Breast epithelium (tissue), 4 donors: ENCODE measurements at places on chromosomes 4 and X.

GRCh38 chrX:11460347-11460746 lies 167.1 kb downstream of the AMELX start:
- H3K27me3 ChIP-seq = no peaks in the 10 kb centered on the region
- no peak for DNase-seq
- no peak overlapping the region for H3K4me3 ChIP-seq
- no peaks in the 10 kb centered on the region for H3K36me3 ChIP-seq

GRCh38 chrX:110086916-110087484 lies 84.1 kb downstream of the TMEM164 start:
- H3K4me1 ChIP-seq = no peaks in the 10 kb centered on the region
- H3K36me3 ChIP-seq = no peaks in the 10 kb centered on the region
- no peak for DNase-seq
- no peak overlapping the region for H3K27ac ChIP-seq
- H3K4me3 ChIP-seq = no peak overlapping the region

DNA sequence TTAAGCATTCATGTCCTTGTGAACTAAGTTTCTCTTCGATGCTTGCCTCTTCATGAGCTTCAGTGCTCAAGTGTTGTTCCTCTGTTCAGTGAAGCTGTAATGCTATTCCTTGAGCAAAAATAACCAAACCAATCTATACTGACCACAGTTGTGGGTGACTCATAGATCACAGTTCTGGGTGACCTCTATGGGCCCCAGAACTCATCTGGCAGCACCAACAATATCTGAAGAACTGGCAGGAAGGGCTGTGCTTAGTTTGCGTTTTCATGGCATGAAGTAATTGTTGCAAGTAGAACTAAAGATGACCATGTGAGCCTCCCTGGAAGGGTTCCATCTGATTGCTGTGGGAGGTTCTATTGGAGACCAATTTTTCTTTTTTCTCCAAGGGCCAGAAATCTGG lies 106.2 kb downstream of the CCNG2 start:
- H3K4me1 ChIP-seq = no peaks in the 10 kb centered on the region
- no peak overlapping the region for H3K4me3 ChIP-seq
- H3K27me3 ChIP-seq = no peaks in the 10 kb centered on the region
- H3K36me3 ChIP-seq = no peaks in the 10 kb centered on the region
- H3K27ac ChIP-seq = no peak overlapping the region
- DNase-seq = no peak

DNA sequence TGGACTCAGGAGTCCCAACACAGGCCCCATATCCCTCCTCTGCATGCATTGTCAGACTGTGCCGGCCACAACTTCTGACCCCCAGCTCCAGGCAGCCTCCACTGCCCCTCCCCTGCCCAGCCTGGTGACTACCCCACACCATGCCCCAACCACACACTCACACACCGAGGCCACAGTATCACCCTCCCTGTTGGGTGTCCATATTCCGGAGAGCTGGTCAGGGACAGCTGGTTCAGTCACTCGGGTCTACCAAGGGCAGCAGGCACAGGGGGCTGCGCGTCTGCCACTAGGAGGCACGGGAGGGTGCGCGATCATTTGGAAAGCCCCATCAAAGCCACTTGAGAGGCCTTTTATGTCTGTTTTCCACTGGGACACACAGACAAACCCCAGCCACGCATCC lies 26.3 kb downstream of the CCNQ start:
- no peaks in the 10 kb centered on the region for H3K27me3 ChIP-seq
- no peak overlapping the region for H3K27ac ChIP-seq
- no peaks in the 10 kb centered on the region for H3K36me3 ChIP-seq
- no peaks in the 10 kb centered on the region for H3K4me1 ChIP-seq
- no peak overlapping the region for H3K4me3 ChIP-seq

DNA sequence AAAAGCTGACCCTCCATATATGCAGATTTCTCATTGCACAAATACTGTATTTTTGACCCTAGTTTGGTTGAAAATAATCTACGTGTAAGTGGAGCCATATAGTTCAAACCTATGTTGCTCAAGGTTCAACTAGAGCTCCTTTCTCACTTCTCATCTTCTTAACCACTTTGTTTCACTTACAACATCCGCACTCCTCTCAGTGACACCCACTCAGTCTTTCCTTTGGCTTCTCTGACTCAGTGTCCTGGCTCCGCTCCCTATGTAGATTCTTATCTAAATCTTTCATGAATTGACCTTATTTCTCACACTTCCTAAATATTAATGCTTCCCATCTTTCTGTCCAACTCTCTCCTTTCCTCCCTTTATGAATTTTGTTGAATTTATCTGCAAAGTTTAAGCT lies 32.9 kb upstream of the DKK2 start:
- no peak overlapping the region for H3K4me3 ChIP-seq
- no peaks in the 10 kb centered on the region for H3K27me3 ChIP-seq
- no peak for DNase-seq

DNA sequence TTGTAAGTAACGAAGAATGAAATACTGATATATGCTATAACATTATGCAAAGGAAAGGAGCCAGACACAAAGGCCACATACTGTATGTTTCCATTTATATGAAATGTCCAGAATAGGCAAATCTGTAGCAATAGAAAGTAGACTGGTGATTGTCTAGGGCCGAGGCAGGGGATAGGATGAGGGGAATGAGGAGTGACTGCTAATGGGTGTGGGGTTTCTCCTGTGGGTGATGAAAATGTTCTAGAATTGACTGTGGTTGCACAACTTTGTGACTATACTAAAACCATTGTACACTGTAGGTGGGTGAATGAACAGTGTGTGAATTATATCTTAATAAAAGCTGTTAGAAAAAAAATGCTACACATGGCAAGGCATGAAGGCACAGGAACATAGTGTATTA lies 19.9 kb upstream of the SUPT20HL1 start:
- DNase-seq = no peak
- H3K27me3 ChIP-seq = no peaks in the 10 kb centered on the region
- H3K36me3 ChIP-seq = no peaks in the 10 kb centered on the region

- no peaks in the 10 kb centered on the region for H3K27me3 ChIP-seq
- no peaks in the 10 kb centered on the region for H3K36me3 ChIP-seq
- H3K27ac ChIP-seq = no peak overlapping the region
- no peaks in the 10 kb centered on the region for H3K4me1 ChIP-seq
- DNase-seq = no peak
Measured at GRCh38 chr4:4690854-4691253, 149.0 kb upstream of the STX18 start.

DNA sequence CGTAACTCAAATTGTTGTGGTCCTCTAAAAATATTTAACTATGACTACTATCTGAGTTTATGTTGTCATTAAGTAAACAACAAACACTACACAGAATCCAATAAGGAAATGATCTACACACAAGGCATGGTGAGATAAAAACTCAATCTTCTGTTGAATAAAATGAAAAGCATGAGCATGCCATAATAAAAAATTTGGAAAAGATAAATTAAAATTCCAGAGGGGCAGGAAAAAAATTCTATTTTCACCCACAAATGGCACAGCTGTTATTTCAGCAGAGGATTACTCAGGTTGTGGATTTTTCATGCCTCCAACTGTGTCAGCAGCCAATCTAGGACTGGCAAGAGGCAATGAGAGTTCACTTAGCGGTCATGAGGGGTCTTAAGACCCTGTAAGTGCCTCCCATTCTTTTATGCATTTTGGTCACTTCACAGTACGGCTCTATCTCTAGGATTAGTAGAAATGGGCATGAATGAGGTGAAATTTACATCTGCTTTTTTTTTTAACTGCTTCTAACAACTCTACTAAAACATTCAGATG lies 639.8 kb upstream of the DIPK2B start:
- no peaks in the 10 kb centered on the region for H3K4me1 ChIP-seq
- H3K27ac ChIP-seq = no peak overlapping the region
- no peak overlapping the region for H3K4me3 ChIP-seq
- no peaks in the 10 kb centered on the region for H3K27me3 ChIP-seq

- H3K4me1 ChIP-seq = no peaks in the 10 kb centered on the region
- H3K27me3 ChIP-seq = peaks cover 54% of the 10 kb centered on the region
- no peak overlapping the region for H3K27ac ChIP-seq
- H3K36me3 ChIP-seq = no peaks in the 10 kb centered on the region
- no peak overlapping the region for H3K4me3 ChIP-seq
Measured at GRCh38 chrX:104315555-104315954, 60.8 kb upstream of the ESX1 start.

DNA sequence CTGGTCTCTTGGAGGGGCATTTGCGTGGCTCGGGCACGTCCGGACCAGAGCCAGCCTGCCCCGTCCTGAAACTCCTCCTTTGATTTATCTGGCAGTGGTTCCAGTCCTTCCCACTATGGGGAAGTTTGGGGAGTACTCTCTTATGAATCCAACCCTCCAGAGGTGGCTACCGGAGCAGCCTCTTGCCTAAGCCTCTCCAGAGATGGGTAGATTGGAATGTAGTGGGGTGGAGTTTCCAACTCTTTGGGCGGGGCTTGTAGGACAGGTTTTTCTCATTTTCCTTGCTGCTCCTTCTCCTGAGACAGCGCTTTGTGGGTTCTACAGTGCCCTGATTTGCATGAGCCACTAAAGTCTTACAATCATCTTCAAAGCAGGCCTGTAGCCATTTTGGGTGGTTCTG lies 60.1 kb upstream of the XAGE1B start:
- no peaks in the 10 kb centered on the region for H3K36me3 ChIP-seq
- H3K27me3 ChIP-seq = no peaks in the 10 kb centered on the region
- no peak overlapping the region for H3K4me3 ChIP-seq
- H3K4me1 ChIP-seq = no peaks in the 10 kb centered on the region

- no peak overlapping the region for H3K4me3 ChIP-seq
- DNase-seq = no peak
- H3K27ac ChIP-seq = no peak overlapping the region
Measured at GRCh38 chr4:116599859-116600258, 485.5 kb downstream of the TRAM1L1 start.
